ENCODE measurements at places on chromosomes 2 and 18. TPM values are rescaled to one million over a fixed set of nuclear protein-coding genes. Genes with fewer than 3 reads are reported as not detected.

AGFG1 gene
- total RNA-seq: 112 TPM

ITGB6 gene
- total RNA-seq: 0.16 TPM

GLB1L gene
- total RNA-seq: 2.7 TPM

TMEM198 gene
- total RNA-seq: 14.0 TPM

DNAH6 gene
- 6.6 TPM for total RNA-seq

BBS5 gene
- total RNA-seq: 20.0 TPM

PSME4 gene
- 42.1 TPM for total RNA-seq

RAPGEF4 gene
- total RNA-seq: 23.4 TPM

L3MBTL4 gene
- 20.4 TPM for total RNA-seq

PDCL3 gene
- 8.1 TPM for total RNA-seq

SERPINB2 gene
- 0.62 TPM for total RNA-seq

SLC9A4 gene
- total RNA-seq: 0.62 TPM

TRIM43 gene
- not detected for total RNA-seq

IL1B gene
- 0.78 TPM for total RNA-seq

CNGA3 gene
- 4.4 TPM for total RNA-seq

MTCL1 gene
- 24.6 TPM for total RNA-seq

TP53I3 gene
- total RNA-seq: 11.9 TPM

KIAA2012 gene
- 0.47 TPM for total RNA-seq

FAM110C gene
- total RNA-seq: 3.1 TPM

CYP27C1 gene
- 2.2 TPM for total RNA-seq

ANKRD30B gene
- 0.16 TPM for total RNA-seq

GKN1 gene
- not detected for total RNA-seq

CFAP65 gene
- total RNA-seq: 0.16 TPM

POTEC gene
- total RNA-seq: not detected

SGO2 gene
- 4.8 TPM for total RNA-seq

UPP2 gene
- 1.7 TPM for total RNA-seq

PPIG gene
- 54.9 TPM for total RNA-seq

FAM237A gene
- not detected for total RNA-seq

PPP4R1 gene
- total RNA-seq: 149 TPM

BMP10 gene
- total RNA-seq: not detected

AGXT gene
- not detected for total RNA-seq

PASK gene
- total RNA-seq: 11.9 TPM

SP5 gene
- total RNA-seq: 0.78 TPM

NLRC4 gene
- 0.62 TPM for total RNA-seq

CFC1 gene
- not detected for total RNA-seq

XPO1 gene
- total RNA-seq: 780 TPM

CHRNG gene
- total RNA-seq: 0.16 TPM

CNRIP1 gene
- total RNA-seq: 74.2 TPM

B3GNT7 gene
- total RNA-seq: 1.2 TPM

KCNG2 gene
- 0.31 TPM for total RNA-seq

GPAT2 gene
- total RNA-seq: 1.6 TPM

VAMP8 gene
- total RNA-seq: 0.94 TPM

NDUFB3 gene
- total RNA-seq: 39.8 TPM

ZFP36L2 gene
- 2.5 TPM for total RNA-seq

ASAP2 gene
- total RNA-seq: 31.0 TPM

LRRC30 gene
- not detected for total RNA-seq

CRYGC gene
- not detected for total RNA-seq

PGAP1 gene
- 105 TPM for total RNA-seq

RIT2 gene
- total RNA-seq: 21.8 TPM

SLC23A3 gene
- 0.31 TPM for total RNA-seq

CACNB4 gene
- total RNA-seq: 70.2 TPM

IFIH1 gene
- total RNA-seq: 4.8 TPM

All from occipital lobe (tissue), 3 donors.